SK-N-SH treated with all-trans-retinoic acid at 6 μM for 48 hours (cell line): ENCODE measurements at places on chromosomes 2 and 18.

GRCh38 chr2:217799563-217800432 is 203.0 kb downstream of the TNS1 start:
- ATAC-seq: no peak

GRCh38 chr18:79515331-79515730 is 119.6 kb downstream of the NFATC1 start:
- ATAC-seq: no peak

DNA sequence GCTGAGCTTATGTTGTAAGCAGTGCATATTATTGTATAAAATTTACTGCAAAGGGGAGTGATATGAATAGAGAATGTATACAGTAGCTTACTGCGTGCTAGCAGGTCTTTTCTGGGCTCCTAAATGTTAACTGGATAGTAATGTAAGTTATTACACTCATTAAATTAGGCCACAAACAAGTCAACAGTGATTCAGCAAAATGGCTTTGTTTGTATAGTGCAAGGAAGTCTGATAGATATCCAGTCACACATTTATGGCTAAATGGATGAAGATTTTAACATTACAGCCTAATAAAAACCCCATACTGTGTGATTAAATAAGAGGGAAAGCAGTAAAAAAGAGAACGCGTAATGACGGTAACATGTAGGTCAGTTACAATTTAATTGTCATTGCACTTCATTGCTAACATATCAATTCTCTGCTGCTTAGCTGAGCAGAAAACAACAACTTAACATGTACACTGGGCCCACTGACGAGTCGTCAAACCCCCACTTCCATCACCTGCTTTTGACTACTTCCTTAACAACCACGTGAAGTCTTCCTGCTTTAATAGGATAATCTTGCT is 665.0 kb upstream of the FANCL start:
- no peak for ATAC-seq

GRCh38 chr18:12376034-12376753 is 833 bp downstream of the AFG3L2 start:
- peak; percentile 18 for ATAC-seq

- ATAC-seq: no peak
Observed at GRCh38 chr2:128272601-128273468, 45.8 kb downstream of the HS6ST1 start.
